ENCODE measurements at places on chromosomes 6 and 20.

DNA sequence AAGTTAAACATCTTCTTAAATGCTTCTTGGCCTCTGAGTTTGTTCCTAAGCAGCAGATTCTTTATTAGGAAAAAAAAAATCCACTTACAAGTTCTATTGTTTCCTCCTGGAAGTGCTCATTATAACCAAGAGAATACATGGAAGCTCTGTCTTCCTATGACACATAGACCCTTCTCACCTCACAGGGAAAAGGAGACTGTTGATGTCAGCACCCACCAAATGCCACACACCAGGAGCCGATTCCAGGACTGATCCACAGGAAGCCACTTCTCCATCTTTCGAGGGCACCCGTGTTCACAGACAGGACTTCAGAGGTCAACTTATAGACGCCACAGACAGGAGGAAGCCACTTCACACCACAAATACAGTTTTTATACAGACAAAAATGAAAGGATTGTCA, 13.4 kb upstream of the BNIP5 start:
- no peak for DNase-seq

DNA sequence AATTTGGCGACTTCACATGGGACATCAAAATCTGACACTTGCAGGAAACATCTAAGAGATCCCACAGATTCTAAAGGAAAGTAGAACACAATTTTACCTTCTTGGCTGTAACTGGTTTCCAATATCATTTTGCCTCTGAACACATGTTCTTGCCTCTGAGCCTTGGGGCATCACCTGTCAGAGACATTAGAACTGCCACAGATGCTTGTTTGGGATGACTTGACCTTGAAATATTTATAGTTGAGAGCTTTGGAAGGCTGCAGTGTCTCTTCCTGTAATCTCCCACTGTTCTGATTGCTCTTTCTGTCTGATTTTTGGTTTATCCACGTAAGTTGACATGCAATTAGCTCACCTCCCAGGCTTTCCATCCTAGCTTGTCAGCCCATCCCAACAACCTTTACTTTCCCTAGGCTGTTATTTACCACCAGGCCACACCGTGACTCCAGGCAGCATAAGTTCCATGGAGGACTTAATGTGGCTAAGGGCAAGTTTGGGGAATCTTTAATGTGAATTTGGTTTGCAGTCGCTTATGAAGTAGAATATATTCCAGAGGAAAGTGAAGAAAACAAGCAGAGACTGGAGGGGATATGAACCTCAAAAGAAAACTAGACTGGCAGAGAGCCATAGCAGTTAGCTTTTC, 256.5 kb upstream of the RIN2 start:
- no peak for DNase-seq

DNA sequence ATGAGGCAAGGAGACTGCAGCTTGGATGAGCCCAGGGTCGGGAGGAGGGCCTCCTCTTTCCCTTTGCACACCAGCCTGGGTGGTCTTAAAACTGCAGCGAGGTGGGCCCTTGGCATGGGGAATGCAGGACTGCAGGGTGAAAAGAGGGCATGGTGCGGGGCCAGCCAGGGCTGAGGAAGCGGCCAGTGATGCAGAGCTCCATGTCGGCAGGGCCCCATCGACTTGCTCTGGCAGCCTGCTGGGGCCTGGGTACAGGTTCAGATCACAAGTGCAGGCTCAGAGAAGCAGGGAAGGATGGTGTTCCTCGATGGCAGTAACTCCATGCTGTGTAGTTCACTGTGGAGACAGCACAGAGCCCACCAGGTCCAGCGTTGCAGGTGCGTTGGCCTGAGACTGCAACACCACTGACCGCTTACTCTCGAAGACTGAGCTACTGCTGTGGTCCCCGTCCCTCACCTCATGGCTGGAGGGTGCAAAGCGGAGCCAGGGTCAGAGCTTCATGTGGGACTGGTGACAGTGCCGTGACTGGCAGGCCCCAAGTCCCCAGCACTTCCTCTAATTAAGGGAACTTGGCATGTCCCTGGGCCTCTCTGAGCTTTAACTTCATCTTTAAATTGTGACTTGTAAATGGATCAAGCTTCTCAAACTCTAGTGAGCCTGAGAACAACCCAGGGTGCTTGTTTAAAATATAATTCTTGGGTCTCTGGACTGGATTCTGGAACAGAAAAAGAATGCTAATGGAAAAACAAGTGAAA, 223.2 kb downstream of the SYNDIG1 start:
- DNase-seq = no peak

- no peak for DNase-seq
These were observed 140.4 kb downstream of the UST start for GRCh38 chr6:148887181-148887580.

DNA sequence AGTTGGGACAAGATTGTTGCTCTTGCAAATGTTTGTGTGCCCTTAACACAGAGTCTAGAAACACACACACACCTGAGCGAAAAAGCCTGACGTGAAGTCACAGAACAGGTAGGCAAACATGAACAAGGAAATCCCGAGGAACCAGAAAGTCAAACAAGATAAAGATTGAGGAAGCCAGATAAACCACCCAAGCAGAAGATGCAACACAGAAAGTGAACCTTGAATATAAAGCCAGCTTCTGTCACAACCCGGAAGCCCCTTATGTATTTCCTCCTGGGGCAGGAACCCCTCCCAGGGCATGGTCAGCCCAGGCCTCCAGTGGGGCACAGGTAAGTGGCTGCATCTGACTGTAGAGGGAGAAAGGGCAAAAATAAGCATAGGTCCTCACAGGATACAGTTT, 158.2 kb upstream of the SUPT3H start:
- DNase-seq = no peak

DNA sequence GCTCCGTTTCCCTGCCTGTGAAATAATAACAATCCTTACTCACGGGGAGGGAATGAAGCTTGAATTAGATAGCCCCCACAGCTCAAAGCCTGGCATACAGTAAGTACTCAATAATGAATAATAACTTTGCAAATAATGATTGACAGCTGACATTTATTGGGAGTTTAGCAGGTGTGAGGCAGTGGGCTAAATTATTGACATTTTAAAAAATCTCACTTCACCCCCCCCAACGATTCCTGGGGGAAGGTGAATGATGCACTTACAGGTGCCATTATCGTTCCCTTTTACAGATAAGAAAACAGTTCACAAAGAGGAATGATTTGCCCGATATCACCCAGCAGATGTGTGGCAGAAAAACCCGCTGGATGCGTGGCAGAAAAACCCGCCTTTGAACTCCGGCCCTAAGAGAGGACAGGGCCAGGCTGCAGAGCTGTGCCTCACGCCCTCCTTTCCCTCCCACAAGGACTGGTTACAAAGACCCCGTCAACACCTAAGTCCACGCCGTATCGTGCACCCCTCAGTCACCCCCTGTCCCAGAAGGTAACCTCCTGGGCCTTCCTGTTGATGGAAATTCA, 114.2 kb upstream of the PTPN1 start:
- DNase-seq = no peak

- no peak for DNase-seq
These were observed 9.1 kb downstream of the FILIP1 start for GRCh38 chr6:75484535-75484934.

DNA sequence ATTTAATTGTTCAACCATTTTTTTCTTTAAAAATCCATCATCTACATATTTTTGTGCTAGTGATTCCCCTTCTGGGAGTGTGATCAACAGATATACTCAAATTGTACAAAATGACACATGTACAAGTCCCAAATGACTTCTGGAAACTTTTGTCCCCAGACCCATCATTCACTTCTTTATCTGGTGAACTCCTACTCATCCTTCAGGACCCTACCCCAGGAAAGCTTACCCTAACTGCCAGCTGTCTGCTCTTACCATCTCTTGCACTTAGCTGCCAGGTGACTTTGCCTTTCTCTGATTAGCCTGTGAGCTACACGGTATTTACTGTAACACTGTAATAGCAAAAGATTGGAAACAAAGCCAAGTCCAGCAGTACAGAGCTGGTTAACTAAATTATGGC, 55.3 kb downstream of the JPH2 start:
- no peak for DNase-seq

DNA sequence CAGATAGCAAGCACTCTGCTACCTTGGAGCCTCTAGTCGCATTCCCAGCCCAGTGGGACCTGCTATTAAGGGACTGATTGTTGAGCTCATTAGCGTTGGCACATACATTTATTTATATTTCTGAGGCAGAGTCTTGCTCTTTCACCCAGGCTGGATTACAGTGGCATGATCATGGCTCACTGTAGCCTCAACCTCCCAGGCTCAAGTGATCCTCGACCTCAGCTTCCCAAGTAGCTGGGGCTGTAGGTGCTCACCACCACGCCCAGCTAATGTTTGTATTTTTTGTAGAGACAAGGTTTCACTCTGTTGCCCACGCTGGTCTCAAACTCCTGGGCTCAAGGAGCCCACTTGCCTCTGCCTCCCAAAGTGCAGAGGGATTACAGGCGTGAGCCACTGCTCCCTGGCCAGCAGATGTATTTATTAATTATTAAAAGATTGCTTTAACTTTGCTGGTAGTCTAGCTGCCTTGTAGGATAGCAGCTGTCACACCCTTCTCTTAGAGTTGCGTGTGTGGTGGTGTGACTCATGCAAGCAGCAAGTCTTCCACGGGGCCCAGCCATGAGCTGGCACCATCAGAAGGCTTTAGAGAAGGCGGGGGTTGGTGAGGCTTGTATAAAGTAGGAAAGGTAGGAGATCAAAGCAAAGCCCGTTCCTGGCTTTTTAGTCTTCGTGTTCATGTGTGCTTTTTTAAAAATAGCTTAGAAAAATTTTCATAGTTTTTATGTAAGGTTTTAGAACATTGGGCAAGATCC, 16.5 kb downstream of the ACTR5 start:
- no peak for DNase-seq

GRCh38 chr6:2047855-2048254, 197.6 kb downstream of the GMDS start:
- no peak for DNase-seq

DNA sequence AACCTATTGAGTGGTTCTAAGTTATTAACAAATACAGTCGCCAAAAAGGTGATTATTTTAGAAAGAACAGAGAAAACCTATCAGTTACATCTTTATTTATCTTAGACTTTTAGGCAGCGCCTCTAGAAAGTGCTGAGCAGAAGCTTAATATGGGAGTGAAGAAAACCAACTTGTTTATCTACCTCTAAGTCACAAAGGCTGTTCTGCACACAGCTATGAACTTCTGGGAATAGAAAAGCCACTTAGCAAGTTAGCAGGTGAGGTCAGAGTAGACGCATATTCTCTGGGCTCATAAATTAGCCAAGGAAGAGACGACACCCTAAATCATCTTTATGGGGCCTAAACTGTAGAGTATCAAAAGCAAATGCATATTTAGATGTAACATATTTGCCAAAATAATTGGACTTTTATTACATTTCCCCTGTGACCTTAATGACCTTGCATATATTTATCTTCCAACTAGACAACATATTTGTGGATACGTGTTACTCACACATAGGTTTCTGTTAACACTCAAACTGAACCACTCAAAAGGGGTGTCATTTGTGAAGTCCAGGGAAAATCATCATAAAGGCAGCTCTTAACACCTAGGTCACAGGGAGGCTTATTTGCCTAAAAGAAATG, 267.1 kb downstream of the ADGB start:
- DNase-seq = no peak

- DNase-seq = no peak
These were observed 21.0 kb downstream of the WASF1 start for GRCh38 chr6:110158479-110158878.

GRCh38 chr6:111230351-111231089, 143.2 kb downstream of the SLC16A10 start:
- no peak for DNase-seq

GRCh38 chr20:20491110-20491783, 123.3 kb downstream of the INSM1 start:
- no peak for DNase-seq
